ENCODE measurements at places on chromosomes 12 and 14.

DNA sequence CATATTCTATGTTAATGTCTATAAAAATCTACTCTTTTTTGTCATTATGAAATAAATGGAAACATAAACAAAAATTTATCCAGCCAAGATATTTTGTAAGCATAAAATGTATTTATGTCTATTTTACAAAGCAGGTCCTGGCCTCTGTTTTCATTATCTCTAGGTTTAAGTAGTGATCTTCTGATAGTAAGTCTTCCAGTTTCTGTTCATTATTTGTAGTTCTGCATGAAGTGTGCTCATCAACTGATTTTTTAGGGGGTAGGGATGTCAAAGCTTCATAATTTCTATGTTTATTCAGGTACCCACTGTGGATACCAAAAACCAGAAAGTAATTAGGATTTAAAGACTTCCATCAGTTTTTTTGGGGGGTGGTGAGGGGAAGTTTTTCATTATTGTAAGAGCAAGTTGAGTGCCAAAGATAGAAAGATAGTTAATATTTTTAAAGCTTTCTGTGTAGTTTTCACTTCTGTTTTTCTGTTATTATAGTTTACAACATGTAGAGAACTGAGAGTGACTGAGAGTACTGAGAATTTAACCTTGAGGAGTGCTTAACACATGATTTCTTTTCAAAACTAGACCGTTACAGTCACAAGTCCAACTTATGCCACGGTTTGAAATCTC, 30.6 kb upstream of the LMO3 start:
- DNase-seq: no peak

DNA sequence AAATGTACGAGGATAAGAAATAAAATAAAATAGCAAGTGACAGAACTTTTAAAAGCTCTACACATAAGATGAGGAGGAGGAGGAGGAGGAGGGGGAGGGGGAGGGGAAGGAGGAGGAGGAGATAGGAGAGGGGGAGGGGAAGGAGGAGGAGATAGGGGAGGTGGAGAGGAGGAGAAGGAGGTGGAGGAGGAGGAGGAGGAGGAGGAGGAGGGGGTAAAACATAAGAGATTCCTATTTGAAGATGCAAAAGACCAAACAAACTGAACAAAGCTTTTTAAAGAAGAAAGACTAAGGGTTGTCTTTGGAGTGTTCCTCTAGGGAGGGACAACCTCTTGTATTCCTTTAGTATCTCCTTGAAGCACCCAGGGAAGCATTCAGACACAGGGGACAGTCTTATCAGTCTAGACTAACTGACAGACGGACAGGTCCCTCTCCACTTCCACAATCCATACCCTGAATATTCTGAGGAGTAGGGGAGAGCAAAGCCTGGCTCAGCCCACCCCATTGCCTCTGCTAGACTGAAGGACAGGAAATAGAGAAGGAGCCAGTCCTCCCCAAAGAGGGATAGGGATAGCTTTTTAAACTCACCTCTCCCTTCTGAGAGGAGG, 12.9 kb downstream of the TC2N start:
- no peak for DNase-seq

DNA sequence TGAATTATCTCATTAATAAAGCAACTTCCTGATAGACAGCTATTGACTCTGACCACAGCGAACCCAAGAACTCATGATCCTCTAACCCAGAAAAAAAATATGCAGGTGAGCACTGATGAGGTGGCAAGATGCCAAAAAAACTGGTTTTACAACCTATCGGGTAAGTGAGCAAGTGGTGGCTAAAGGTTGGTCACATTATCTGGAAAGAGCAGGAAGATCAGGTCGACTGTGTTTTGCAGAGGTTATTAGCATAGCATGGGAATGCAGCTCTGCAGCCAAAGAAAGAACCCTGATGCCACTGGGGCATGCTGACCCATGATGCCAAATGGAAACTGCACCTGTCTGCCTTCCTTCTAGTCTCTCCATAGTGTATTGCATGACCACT, 23.5 kb downstream of the BHLHE41 start:
- DNase-seq: peak; percentile 89

- DNase-seq: no peak
Observed at GRCh38 chr14:75934998-75935628, 46.7 kb downstream of the TGFB3 start.

GRCh38 chr14:37251775-37252174, 54.0 kb downstream of the MIPOL1 start:
- no peak for DNase-seq

GRCh38 chr12:120041386-120042231, 52.6 kb downstream of the BICDL1 start:
- peak; percentile 13 for DNase-seq

GRCh38 chr14:102781063-102781462, 3.8 kb downstream of the TRAF3 start:
- DNase-seq: no peak

- DNase-seq: no peak
Observed at GRCh38 chr12:107651571-107652449, 33.8 kb upstream of the PWP1 start.

Data from body of pancreas (tissue), 4 donors.